Skeletal muscle tissue (tissue), 5 donors: ENCODE measurements at places on chromosomes 1 and 21. TPM values are rescaled to one million over a fixed set of nuclear protein-coding genes. Genes with fewer than 3 reads are reported as not detected.

Gene LHX8
- not detected for total RNA-seq

Gene F13B
- not detected for total RNA-seq

Gene KCNQ4
- 4.2 TPM for total RNA-seq

Gene INKA2
- 20.4 TPM for total RNA-seq

Gene PTCH2
- 1.6 TPM for total RNA-seq

Gene ETV3L
- not detected for total RNA-seq

Gene LCE3D
- total RNA-seq, result not detected

Gene DUSP10
- total RNA-seq, result 28.2 TPM

Gene TIE1
- 49.6 TPM for total RNA-seq

Gene KRTAP13-2
- not detected for total RNA-seq

Gene GBP7
- total RNA-seq, result not detected

Gene CACHD1
- 12.5 TPM for total RNA-seq

Gene HEYL
- 11.0 TPM for total RNA-seq

Gene PLXNA2
- total RNA-seq, result 14.1 TPM

Gene RGS13
- total RNA-seq, result under 0.01 TPM

Gene PRMT6
- 16.2 TPM for total RNA-seq

Gene MTOR
- total RNA-seq, result 25.1 TPM

Gene LIN28A
- total RNA-seq, result not detected

Gene GBP6
- total RNA-seq, result not detected
